ENCODE measurements at places on chromosomes 4 and X.

DNA sequence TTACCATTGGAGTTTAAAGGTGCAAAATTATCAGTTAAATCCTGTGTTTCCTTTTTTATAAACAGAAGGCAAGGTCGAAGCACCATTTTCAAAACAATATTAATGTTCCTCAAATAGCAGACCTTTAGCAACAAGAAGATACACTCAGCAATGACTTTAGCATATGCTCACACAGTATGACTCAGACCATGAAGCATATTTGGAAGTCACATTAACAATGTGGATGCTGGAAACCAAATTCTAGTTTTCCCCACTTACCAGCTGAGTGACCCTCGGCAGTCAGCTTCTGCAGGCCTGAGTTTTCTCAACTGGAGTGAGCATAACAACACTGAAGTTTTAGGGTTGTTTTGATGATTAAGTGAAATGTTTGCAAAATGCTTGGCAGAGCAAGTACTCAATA lies 130.5 kb downstream of the ANK2 start:
- no peak for DNase-seq

DNA sequence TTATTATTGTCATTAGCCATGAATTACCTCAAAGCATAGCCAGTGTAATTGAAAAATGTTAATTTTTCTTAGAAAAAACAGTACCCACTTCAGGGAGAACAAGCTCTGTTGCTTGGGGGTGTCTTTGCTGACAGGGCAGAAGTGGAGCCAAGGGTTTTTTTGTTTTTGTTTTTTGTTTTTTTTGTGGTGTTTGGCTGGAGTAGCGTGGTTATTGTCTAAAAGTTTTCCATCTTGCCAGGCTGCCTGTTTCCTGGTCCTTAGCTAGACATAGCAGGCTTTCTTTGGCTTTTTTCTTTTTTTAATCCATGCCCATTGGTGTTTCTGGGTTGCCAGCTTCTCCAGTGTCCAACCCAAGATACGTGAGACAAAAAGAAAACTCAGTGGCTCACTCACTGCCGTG lies 61.5 kb downstream of the CASP3 start:
- no peak for DNase-seq

DNA sequence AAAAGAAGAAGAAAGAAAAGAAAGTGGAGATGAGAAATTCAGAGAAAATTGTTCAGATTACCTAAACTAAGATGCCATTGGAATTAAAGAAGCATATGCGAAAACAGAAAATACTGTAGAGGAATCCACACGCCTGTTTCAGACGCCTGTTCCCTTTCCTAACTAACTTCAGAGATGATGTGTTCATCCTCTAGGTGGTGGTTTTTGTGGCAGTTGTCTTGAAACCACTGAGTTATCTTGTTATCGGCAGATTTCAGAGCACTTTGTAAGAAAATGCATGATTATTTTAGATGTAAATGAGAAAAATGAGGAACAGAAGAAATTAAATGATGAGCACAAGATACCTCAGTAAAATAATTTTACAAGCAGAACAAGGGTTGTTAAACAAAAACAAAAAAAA lies 48.3 kb downstream of the FUNDC1 start:
- DNase-seq, result no peak

DNA sequence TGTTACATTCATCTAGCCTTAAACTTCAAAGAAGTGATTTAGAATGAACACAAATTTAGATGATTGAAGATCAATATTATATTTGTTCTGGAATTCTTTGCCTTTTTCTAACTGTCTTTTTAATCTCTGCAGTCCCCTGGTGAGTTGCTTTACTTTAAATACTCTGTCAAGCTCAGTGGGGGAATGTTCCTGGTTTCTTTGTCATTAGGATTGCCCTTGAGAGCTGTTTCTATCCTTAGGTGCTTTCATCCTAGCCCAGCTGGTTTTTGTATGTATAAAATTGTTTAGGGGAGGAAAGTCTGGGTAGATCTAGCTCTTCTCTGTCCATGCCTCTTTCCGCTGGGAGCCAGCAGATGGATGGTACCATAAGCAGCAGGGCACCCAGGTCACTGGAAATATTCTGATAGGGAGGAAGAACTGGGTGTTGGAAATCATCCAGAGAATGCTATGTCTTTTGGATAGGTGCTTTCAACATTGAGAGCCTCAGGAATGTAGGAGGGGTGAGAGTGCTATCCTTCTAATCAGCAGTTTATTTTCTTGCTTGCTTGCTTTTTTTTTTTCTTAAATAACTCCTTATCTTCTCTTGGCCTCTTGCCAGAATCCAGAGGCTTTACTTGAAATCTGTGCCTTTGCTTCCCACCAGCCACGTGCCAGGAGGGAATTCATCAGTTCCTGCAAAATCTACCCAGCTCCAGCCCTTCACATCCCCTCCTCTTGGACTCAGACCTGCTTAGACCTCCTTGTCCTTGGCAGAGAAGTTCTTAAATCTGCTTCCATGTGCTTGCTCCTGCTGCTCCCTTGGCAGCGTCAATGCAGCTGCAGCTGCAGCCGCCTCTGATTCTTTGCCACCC lies 215.3 kb upstream of the ANXA3 start:
- no peak for DNase-seq

- DNase-seq, result no peak
Measured at GRCh38 chr4:169921732-169922131, 104.5 kb downstream of the MFAP3L start.

GRCh38 chr4:13240066-13240465 lies 244.1 kb downstream of the RAB28 start:
- DNase-seq, result no peak

DNA sequence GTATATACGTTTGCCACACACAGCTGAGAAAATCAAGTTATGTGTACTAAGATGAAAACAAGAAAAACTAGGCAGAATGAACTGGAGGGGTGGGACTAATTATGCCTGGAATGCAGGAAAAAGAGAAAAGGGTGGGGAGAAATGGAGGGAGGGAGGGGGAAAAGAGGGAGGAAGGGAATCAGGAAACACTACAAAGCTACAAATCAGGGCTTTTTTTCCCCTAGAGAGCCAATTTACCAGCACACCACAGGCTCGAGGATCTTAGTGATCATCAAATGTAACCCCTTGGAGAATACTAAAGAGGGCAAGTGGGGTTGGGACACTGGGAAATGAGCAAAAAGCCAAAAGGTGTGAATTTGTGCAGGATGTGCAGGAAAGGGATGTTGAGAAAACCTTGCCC lies 451.9 kb downstream of the SMARCA1 start:
- DNase-seq, result no peak

- no peak for DNase-seq
Measured at GRCh38 chr4:94941706-94942105, 184.0 kb downstream of the BMPR1B start.

- no peak for DNase-seq
Measured at GRCh38 chr4:121397941-121398601, 17.3 kb upstream of the QRFPR start.

- DNase-seq, result no peak
Measured at GRCh38 chr4:168383510-168383909, 65.0 kb upstream of the DDX60 start.

- no peak for DNase-seq
Measured at GRCh38 chr4:3680656-3681055, 85.5 kb upstream of the ADRA2C start.

GRCh38 chr4:175440786-175441185 lies 371.3 kb downstream of the GPM6A start:
- no peak for DNase-seq

- DNase-seq, result no peak
Measured at GRCh38 chr4:22456291-22456690, 59.6 kb downstream of the ADGRA3 start.

DNA sequence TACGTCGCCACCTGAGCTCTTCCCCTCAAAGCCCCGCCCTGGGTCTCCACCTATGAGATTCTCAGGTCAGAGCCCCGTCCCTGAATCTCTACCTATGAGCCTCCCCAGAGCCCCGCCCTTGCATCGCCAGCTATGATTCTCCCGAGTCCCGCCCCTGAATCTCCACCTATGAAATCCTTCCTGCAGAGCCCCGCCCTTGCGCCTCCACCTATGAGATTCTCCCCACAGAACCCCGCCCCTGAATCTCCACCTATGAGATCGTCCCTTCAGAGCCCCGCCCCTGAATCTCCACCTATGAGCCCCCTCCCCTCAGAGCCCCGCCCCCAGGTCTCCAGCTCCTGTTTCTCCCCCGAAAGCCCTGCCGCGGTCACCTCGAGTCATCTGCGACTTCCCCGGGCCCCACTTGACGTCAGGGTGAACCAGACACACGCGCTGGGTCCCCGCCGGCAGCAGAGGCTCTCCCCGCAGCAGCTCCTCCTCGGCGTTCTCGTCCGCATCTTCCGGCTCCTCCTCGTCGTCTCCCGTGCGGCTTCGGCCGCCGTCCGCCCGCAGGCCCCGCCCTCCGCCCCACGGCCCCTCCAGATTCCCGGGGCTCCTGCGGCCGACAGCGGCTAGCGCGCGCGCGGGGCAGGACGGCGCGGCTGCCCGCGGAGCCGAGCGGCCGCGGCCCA lies 393 bp downstream of the GTPBP6 start:
- peak; percentile 99 for DNase-seq

DNA sequence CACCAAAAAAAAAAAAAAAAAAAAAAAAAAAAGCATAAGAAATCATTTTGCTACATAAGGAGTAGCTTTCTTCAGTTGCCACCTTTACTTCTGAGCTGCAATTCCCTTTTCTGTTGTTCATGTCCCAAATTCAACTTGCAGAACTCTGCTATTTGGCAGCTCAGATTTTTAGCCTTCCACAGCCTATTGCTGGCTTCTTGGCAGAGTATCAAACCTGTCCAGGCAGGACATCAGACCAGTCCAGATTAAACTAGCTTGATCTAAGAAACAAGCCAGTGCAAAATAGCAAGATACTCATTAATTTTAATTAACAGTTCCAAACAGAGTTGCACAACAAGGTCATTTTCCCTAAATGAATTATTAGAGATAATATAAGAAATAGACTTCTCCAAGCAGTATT lies 123.6 kb upstream of the NR3C2 start:
- no peak for DNase-seq

- DNase-seq, result no peak
Measured at GRCh38 chr4:143641361-143641760, 59.1 kb downstream of the FREM3 start.

DNA sequence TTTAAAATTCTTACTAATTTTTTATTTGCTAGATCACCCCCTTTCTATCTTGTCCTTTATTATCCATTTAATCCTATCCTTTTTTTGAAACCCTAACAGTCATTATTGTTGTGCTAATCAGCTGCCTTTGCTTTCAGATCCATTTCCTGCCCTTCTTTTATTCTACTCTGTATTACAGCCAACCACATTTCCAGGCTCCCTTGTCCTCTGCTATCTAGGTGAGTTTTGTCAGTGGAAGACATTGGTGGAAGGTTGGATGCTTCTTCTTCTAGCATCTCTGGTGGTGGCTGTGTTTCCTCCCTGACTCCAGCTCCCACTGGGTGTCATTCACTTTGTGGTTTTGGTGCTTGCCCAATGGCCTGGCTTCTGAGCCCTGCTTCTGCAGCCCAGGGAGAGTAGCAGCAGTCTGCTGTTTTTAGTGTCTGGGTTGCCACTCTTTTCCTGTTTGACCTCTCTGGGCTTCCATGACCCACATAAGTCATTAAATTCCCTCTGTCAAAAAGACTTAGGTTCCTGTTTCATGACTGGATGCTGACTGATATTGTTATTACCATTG lies 225.2 kb upstream of the PGRMC2 start:
- DNase-seq, result peak; percentile 55

- DNase-seq, result no peak
Measured at GRCh38 chr4:53963781-53964180, 100.6 kb downstream of the CHIC2 start.
